ENCODE measurements at places on chromosomes 1 and 21.

DNA sequence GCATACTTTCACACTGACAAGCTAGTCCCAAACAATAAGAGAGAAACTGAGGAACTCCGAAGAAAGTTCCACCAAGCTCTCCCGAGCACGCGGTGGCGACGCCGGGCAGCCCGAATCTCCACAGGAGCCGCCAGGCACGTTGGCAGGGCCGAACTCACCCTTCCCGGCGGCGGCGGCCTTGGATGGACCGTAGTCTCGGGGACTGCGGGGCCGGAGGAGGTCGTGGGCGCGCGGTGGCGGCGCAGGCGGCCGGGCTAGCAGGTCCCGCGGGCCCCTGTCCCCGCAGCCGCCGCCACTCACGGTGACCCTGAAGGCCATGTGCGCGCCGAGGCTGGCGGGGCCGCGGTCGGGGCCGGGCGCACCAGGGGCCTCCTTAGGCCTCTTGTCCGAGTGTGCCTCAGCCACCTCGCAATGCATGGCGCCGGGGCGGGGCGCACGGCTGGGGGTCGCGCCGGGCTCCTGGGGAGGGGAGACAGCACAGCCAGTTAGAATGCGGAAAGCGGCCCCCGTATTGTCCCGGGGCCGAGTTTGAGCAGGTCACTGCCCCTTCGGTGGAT is 1.2 kb downstream of the GLIS1 start:
- no peak for DNase-seq

DNA sequence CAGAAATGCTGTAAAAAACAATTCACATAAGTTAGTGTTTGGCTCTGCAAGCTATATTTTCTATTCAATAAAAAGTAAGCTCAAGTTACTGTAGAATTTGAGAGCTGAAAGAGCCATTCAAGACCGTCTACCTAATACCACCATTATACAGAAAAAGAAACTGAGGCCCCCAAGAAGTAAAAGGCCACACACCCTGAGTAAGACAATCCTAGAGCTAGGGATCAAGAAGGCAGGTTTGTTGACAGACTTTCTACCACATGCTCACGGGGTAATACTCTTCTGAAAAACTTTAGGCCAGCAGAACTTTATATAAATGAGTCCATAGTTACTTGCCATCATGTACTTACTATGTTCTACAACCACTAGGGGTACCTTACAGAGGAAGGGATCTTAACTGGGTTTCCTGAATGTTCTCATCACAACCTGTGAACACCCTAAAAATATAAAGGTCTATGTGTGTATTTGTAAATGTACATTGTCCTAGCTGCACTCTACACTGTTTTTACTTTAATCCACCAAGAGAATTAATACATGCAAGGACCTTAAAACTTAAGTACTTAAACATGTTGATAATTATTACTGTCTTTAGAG is 2.7 kb downstream of the PSMG1 start:
- DNase-seq = no peak

DNA sequence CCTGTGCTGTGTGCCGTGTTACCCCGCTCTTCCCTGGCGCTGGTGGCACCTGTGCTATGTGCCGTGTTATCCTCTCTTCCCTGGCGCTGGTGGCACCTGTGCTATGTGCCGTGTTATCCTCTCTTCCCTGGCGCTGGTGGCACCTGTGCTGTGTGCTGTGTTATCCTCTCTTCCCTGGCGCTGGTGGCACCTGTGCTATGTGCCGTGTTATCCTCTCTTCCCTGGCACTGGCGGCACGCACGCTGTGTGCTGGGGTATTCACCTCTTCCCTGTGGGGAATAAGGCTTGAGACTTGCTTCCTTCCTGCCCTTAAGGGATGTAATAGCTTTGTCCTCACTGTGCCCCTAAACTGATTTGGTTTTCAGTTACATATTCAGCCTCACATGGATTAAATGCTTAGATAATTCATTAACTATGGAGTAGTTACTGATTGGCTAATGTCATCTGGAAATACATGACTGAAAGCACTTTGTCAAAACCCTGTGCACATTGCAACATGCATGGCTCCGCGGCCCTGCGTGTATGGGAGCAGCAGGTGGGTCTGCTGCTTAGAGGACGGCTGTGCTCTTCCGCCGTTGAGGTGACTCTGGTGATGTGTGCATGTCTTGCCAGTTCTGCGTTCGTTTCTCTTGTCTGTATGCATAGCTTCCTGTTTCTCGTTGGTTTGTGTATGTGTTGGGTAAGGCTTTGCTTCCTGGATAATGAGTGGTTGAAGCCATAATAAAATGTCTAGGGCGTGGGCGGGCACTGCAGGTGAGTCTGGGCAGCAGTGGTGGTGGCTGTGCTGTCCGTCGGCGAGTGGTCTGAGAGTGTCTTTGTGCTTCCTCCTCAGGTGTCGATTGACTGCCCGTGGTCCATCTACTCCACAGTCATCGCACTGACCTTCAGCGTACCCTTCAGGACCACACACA is 17.9 kb upstream of the PWP2 start:
- DNase-seq = no peak

- peak; percentile 64 for DNase-seq
These were observed 3.6 kb upstream of the MXRA8 start for GRCh38 chr1:1361982-1362423.

DNA sequence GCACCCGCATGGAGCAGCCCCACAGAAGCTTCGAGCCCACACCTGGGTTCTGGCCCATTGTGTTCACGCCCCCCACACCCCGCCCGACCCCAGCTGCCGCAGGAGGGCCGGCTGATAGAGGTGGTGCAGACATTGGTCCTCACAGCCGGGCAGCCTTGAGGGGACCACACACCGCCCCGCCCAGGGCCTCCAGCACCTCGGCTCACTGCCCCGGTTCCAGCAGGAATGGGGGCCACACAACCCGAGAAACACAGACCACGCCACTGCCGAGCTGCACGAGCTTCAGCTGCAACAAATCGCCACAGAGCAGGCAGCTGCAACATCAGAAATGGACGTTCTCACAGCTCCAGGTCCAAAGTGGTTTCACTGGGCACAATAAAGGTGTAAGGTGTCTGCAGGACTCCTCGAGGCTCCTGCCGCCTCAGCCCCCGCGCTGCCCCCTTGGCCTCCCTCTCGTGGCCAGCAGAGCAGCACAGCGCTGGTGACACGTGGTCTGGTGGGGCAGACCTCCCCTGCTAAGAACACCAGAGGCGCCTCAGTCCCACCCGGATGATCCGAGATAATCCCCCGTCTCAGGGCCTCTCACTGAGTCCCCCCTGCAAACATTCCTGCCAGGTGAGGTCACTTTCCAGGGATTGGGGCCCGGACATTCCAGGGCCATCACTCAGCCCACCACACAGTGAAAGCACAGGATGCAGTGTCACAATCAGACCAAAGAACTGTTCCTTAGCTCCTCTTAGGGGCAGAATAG is 62.3 kb upstream of the ADARB1 start:
- DNase-seq = peak; percentile 28

- no peak for DNase-seq
These were observed 251.9 kb downstream of the DPYD start for GRCh38 chr1:97668945-97669344.

- DNase-seq = no peak
These were observed 67.5 kb upstream of the ACOT11 start for GRCh38 chr1:54480525-54480848.

- no peak for DNase-seq
These were observed 47.7 kb downstream of the ZNF644 start for GRCh38 chr1:90973897-90974798.

GRCh38 chr1:27885114-27885528 is 12.8 kb downstream of the THEMIS2 start:
- no peak for DNase-seq

DNA sequence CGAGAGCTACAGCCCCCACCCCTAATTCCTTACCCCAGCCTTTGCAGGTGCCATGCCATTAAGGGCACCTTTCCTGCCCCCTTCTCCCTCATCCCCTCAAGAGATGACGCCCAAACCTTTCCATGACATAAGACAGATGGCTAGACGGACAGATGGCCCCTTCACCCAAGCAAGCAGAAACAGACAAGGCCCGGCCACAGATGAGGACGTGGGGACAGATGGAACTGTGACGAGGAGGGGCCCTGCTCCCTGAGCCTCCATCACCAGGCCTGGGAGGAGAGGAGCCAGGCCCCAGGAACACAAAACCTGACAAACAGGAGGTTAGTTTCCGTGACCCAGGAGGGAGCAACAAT is 24.7 kb upstream of the PEF1 start:
- no peak for DNase-seq
